Umbilical cord (tissue), 2 donors: ENCODE measurements at places on chromosomes 12 and 14. TPM values are rescaled to one million over a fixed set of nuclear protein-coding genes. Genes with fewer than 3 reads are reported as not detected.

DNA sequence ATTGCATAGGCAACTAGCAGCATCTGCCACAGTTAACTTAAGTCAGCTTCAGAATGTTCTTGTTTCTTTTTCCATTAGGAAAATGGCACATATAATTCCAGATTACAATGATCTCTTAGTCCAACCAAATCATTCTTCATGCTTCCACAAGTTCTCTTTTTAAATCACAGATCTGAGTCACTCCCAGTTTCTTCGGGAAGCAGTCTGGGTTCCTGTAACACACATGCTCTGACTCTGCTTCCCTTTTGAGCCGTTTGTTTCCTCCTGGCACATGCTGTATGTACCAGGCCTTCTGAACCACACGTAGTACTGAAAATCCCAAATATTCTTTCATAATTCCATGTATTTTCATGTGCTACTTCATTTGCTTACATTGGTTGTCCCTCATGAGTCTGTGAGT lies 388.8 kb upstream of the PDE3A start:
- no peak for DNase-seq

DNA sequence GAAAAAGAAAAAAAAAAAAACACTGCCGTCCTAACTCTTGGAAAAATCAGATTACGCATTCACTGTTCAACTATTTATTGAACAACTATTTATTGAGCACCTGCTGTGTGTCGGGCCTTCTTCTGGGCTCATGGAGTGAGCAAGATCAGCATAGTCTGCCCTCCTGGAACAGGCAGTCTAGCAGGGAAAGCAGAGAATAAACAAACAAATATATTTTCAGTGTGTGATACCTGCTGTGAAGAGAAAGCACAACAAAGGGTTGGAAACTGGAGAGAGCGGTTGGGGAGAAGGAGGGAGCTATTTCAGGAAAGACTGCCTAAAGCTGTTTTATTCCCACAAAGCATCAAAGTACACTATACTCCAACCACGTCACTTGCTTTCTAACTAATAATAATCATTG lies 10.8 kb downstream of the PROX2 start:
- DNase-seq = no peak

GRCh38 chr14:77099425-77100167 lies 1.5 kb downstream of the CIPC start:
- DNase-seq = peak; percentile 87

The MARS1 gene
- 41.7 TPM for total RNA-seq

The CLEC6A gene
- total RNA-seq = 3.9 TPM
